Left renal cortex interstitium (tissue), 4 donors: ENCODE measurements at places on chromosomes 6 and 20. TPM values are rescaled to one million over a fixed set of nuclear protein-coding genes. Genes with fewer than 3 reads are reported as not detected.

GRCh38 chr20:51333446-51333845 is 209.1 kb downstream of the NFATC2 start:
- no peak for DNase-seq

GRCh38 chr6:22590423-22590822 is 21.1 kb downstream of the HDGFL1 start:
- no peak for DNase-seq

Gene RAB32
- polyA plus RNA-seq: 23.7 TPM

- DNase-seq: no peak
Observed at GRCh38 chr6:43217351-43217750, 11.9 kb downstream of the DNPH1 start.

Gene LY6G6C
- polyA plus RNA-seq: 0.32 TPM
